ENCODE measurements at places on chromosomes 12 and 14. TPM values are rescaled to one million over a fixed set of nuclear protein-coding genes. Genes with fewer than 3 reads are reported as not detected.
A peak's percentile ranks its signal among the peaks of the same experiment; 100 is the strongest.

DNA sequence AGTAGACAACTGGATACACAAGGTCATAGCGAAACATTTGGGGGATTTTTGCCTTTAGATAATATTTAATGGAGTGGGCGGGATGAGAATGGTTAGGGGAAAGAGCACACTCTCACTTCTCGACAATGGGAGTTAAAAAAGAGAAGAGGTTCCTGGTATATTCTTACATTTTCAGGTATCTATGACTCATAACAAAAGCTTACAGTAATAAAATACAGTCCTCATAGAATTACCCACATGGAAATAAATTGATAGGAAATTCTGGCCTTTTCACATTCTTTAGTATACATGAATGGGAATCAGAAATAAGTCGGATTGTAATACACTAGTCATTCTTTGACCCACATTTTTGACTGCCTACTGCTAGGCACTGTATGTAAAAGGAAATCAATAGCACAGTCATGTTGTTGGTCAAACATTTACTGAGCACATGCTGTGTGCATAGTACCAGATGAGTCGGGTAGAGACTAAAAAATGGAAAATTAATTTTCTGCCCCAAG, 8.2 kb upstream of the CRADD start:
- no peak for DNase-seq

DNA sequence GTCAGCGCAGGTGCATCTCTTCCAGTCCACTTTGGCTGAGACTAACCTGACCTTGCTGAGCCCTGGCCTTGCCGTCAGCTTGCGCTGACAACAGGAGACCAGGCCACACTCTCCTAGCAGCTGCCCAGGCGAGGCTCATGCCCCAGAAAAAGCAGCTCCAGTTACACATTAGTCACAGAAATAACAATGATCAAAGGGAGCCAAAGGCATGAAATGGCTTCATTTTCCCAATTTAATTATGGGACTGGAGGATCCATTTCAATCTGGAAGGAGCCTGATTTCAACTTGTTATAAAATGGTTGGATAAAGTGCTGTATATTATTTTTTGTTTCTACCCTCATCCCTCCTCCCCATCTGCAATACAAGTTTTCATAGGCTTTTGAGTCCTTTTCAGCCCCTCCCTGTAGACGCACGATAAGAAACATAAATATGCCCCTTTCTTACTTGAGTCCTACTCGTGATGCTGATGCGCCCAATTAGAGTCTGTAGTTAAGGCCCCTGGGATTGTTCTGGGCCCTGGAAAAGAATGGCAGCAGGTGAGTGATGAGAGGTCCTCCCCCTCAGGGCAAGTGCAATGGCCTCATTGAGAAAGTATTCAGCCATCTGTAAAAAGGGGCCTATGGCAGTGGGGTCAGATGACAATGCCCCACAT, 376.0 kb downstream of the C12orf75 start:
- no peak for DNase-seq

- peak; percentile 68 for DNase-seq
Measured at GRCh38 chr14:42804141-42804540, 1197.5 kb downstream of the LRFN5 start.

RNASE13 gene
- total RNA-seq, result not detected

DNA sequence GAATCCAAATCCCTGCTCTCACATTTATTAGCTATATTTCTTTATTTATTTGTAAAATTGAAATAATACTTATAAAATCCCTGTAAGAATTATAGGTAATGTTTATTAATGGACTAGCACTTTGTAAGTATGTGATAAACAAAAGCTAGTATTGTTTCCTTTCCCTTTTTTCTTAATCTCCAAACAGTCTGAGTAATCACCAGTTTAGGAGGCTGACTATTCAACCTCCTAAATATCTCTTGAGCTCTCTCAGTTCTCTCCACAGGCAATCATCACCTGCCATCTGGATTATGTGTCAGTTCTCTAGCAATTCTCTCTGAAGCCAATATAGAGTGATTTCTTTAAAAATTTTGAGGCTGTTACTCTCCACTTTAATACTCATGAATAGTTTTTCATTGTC, 9.2 kb upstream of the LYZ start:
- no peak for DNase-seq

PPP4R4 gene
- 25.9 TPM for total RNA-seq

DNA sequence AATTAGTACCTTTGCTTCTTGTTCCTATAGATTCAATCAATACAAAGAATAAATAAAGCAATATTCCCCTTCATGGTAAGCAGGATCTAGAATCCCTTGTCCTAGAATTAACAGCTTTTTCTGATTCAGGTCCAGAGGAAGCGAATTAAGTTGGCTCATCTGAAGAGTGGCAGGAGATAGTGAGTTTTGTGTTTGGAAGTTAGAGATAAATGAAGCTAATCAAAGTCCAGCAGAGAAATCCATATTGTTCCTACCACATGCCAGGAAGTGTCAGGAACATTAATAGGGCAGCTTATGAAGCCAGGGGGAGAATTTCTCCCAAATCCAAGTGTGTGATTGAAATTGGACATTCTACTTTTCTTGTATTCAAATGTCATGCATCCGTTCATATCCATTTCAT, 13.9 kb downstream of the CAPZA3 start:
- no peak for DNase-seq

DNA sequence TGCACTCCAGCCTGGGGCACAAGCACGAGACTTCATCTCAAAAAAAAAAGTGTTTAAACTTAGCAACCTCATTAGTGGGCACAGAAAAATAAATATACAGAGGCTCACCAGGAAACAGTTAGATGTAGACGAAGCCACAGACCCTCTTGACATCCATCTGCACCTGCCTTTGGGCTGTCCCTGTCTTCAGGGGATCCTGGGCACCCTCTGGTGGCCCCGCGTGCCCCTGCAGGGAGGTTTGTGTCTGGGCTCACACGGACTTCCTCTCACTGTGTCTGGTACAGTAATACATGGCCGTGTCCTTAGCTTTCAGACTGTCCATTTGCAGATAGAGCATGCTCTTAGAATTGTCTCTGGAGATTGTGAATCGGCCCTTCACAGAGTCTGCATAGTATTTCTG, 916.5 kb downstream of the TMEM121 start:
- no peak for DNase-seq

DNA sequence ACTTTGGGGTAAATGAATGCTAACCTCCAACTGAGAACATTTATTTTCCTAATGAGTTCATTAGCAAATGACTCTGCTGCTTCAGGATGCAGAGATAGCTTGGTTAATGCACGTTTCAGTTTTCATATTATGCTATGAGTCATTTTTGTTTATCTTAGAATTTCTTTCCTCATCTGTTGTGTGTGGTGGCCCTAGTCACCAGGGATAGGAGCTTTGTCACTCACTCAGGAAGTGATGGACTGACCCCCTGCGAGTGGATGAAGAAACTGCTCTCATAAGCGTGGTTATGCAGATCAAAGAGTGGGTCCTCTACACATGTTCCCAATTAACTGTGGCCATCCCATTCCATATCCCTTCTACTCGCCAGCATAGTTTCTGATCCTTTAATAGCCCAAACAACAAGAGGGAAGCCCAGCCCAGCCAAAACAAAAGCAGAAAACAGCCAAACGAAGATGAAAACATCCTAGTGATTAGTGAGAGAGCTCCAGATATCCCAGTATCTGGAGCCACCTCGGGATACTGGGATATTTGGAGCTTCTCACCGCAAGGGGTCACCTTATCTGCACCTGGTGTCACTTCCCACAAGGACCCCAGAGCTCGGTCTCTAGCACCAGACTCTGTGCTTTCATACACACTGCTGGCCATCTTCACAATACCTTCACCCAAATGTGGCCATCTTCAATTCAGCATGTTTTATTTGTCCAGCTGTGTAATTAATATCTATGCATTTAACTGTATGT, 8.6 kb downstream of the TC2N start:
- DNase-seq, result peak; percentile 34

DNA sequence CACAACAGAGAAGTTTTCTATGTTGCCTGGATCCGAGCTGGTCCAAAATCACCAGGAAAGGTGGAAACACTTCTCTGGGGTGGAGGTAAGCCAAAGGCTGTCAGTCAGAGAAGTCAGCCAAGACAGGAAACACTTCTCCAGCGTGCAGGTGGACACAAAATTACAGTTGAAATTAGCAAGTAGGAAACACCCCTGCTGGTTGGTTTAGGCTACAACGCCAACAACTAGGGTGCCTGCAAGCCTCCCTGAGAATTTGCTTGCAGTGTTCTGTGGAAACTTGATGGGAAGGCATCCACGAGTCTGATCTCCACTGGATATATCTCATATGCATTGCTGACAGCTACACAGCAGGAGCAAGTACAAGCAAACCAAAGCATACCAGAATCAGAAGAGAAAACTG, 600.5 kb downstream of the RERGL start:
- no peak for DNase-seq

NGB gene
- not detected for total RNA-seq

DNA sequence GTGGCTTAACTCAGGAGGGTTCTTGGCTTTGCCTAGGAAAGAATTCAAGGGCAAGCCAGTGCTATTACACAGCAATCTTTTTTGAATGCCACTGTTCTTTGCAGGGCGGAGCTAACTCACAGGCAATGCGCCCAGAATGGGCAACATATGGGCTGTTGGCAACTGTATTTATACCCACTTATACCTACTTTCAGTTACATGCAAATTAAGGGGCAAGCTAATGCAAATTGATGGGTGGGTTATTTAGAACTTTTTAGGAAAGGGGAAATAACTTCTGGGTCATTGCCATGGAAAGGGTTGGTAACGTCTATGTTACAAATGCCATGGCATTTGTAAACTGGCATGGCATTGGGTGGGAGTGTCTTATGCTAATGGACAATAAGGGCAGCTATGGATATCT, 85.4 kb downstream of the C12orf50 start:
- no peak for DNase-seq

GRCh38 chr12:27967551-27968054, 4.9 kb downstream of the PTHLH start:
- DNase-seq, result no peak

- DNase-seq, result no peak
Measured at GRCh38 chr14:96626916-96627315, 124.7 kb downstream of the PAPOLA start.

GRCh38 chr14:92615451-92615850, 101.9 kb downstream of the RIN3 start:
- DNase-seq, result no peak

- DNase-seq, result no peak
Measured at GRCh38 chr12:78331753-78332152, 501.1 kb downstream of the NAV3 start.

PTGDR gene
- 0.88 TPM for total RNA-seq

MYO1A gene
- total RNA-seq, result 0.67 TPM

GRCh38 chr12:632102-632696, 31.0 kb downstream of the NINJ2 start:
- peak; percentile 50 for DNase-seq

DNA sequence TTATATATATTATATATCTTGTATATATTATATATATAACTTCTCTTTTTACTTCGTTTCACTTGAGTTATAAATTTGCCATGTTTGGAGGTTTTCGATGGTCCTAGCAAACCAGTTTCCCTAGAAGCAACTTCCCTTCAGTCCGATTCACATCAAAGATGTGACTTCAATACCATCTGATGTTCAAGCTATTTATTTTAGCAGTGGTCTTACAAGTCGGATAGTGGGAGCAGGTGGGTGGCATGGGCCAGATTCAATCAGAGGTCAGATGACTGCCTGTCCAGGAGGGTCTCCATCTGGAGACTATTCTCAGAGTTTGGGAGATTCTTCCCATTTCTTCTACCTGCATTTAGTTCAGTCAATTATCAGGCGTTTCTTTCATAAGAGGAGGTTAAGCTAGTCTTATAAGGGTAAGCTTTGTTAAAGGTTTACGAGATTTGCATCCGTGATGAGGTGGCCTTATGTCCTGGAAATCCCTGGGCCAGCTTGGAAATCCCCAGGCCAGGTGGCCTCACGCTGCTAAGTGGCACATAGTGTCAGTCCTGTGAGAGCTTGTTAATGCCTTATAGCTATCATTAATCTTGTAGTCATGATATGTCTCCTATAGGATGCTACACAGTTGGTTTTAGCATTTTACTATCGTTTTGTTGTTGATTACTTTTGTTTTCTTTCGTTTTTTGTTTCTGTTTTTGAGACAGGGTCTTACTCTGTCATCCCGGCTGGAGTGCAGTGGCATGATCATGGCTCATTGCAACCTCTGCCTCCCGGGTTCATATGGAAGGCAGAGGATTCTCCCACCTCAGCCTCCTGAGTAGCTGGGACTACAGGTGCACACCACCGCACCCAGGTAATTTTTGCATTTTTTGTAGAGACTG, 145.8 kb downstream of the BICD1 start:
- no peak for DNase-seq
